ENCODE measurements at places on chromosomes 6 and 20.
A peak's percentile ranks its signal among the peaks of the same experiment; 100 is the strongest.

DNA sequence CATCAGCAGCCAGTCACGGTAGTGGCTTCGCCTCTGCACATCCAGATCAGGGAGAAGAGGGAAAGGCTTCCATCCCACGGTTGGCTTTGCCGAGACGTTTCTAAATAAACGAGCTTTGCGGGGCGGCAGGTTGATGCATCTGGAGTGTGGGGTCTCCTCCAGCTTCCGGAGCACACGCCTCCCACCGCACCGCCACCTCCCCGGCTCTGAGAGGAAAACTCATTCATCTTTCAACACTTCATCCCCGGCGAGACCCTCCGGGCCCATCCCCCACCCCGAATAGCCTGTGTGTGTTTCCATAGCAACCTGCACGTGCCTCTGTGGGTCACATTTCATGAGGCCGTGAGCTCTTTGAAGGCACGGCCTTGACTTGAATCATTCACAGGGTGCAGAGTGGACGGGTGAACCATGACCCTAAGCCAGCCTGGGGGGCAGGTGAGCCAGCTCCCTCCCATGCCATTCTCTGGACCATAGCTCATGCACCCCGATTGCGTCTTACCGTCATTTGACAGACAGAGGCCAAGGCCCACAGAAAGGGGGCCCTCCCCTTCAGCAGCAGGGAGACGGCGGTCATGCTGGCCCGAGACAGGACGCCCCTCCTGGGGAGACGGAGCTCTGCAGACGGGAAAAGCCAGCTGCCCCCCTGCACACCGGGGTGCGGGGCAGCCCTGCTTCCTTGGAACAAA is 16.2 kb upstream of the CHRNA4 start:
- DNase-seq, result no peak

DNA sequence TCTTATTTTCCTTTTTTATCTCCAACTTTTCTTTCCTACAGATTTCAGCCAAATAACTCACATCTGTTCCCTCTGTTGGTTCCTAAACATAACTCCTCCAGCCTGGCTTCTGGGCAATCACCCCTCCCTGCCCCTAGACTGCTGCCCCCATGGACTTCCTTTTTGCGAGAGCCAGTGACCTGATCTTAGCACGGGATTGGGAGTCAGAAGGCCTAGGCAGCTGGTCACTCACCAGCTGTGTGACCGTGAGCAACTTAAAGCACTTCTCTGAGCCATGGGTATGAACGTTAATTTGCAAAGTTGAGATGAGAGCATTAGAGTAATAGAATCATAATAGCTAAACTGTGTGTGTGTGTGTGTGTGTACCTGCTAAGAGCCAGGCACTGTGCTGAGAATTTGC is 4.5 kb upstream of the MMP9 start:
- DNase-seq, result no peak

DNA sequence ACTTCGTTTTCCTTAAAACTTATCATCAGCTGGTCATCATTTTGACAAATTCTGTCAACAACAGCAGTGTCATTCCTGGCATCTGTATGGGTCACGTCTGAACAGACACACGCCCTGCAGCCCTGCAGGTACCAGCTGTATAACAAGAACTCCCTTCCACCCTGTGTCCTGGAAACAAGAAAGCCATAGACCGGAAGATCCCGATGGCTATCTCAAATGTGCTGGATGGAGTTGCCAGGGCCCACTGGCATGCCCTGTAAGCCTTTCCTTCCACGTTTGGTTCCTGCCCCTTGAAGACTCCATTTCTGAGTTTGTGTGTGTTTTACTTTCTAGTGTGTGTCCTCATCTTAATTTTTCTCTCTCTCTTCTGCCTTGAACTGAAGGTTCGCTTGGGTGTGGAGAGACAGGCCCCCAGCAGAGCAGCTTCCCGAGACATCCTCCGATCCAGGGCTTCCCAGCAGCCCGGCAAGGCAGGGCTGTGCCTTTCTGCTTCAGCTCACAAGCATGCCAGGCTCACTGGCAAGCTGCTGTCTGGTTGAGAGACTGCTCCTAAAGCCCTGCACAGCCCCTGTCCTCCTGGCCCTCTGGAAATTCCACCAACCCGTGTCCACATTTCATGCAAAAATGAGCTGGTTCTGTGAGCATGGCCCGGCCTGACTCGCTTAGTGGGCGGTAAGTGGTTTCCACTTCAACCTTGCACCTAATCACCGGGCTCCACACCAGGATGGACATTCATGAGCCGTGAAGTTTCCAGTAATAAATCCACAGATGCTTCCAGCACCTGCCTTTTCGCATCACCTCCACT is 8.7 kb downstream of the GFRA4 start:
- no peak for DNase-seq

GRCh38 chr6:136539967-136540652 is 10.1 kb downstream of the MAP7 start:
- peak; percentile 55 for DNase-seq

- DNase-seq, result no peak
Observed at GRCh38 chr20:20417876-20418676, 50.2 kb downstream of the INSM1 start.

GRCh38 chr20:59182401-59183044 is 18.9 kb downstream of the ZNF831 start:
- DNase-seq, result no peak

DNA sequence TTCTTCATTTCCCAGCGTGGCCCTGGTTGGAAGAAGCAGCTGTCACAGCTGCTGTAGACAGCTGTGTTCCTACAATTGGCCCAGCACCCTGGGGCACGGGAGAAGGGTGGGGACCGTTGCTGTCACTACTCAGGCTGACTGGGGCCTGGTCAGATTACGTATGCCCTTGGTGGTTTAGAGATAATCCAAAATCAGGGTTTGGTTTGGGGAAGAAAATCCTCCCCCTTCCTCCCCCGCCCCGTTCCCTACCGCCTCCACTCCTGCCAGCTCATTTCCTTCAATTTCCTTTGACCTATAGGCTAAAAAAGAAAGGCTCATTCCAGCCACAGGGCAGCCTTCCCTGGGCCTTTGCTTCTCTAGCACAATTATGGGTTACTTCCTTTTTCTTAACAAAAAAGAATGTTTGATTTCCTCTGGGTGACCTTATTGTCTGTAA is 292.7 kb downstream of the ESR1 start:
- peak; percentile 76 for DNase-seq

DNA sequence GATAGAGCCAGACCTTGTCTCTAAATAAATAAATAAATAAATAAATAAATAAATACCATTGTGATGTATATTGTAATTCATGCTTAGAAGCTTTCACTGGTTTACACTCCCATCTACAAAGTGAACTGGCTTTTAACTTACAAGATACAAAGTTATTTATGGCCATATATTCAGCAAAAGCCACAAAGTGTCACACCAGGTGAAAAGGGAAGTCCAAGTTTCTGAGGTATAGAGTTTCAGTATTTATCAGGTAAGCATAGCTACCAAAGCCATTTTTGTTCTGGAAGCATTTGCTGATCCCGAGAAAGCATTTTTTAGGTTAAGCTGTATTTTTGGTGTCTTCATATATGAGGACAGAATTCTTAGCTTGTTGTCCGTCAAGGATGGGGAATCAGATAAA is 22.1 kb upstream of the PKIG start:
- DNase-seq, result no peak

DNA sequence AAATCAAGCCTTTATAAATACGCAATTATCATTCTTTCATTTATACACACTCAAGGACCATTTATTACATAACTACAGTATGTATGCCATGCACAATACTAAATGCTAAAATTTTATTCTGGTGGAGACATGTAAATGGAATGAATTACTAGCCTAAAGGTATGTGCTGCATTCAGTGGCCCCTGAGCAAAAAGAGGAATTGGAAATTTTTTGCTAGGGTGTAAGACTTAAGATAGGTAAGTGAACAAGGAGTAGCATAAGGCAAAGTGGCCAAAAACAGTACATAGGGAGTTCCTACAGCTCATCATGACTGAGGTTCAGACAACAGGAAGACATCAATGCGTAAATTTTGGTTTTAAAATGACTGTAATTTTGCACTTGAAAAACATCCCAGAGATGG is 2.3 kb upstream of the MTFR2 start:
- DNase-seq, result no peak

DNA sequence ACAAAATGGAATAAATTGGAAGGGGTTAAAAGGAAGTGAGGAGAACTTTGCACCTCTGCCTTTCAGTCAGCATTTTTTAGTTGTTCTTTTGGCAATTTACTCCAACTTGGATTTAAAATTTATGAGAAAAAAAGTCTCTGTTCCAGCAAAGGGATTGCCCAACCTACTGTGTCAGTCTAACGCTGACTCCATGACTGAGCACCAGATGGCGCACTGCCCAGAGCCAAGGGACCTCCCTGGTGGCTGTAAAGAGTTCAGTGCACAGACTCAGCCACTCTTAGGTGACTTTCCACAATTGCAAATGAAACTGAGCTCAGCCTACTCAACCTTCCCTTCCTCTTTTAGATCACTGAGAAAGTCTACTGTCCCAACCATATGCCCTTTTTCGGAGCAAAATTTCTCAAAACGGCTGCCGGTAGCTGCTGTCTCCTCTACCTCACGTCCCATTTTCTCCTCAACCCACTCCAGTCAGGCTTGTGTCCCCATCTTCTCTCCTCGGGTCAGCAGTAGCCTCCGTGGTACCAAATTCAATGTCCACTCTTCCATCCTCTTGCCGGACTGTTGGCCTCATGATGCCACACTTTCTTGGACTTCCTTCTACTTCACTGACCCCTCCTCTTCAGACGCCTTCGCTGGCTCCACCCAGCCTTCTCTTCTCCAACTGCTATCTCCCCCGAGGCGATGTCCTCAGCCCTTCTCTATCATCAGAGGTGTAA is 38.7 kb downstream of the GSTA2 start:
- peak; percentile 83 for DNase-seq

DNA sequence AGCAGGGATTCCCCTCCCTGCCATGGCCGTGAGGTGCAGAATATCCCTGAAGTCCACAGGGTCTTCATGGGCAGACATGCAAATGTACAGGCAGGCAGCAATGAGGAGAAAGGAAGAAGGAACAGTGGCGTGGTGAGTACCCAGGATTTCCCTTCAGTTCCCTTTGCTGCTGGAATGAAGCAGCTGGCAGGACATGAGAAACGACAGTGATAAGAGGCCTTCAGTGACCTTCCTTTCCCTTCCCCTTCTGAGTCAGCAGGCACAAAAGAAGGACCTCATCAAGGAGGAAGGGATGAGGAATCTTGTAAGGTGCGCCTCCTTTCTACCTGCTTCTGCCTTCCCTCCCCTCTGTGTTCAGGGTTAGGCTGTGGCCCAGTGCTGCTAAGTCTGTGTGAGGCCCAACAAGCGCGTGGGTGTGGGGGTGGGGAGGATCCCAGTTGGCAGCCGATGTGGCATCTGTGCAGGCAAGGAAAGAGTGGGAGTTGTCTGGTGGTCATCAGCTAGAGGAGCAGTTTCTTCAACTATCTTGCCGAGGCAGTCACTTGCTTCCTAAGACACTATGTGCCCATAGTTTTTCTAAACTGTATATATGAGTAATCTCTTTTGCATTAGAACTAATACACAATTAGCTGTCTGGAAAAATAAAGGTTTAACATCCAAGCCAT is 29.5 kb upstream of the FBXO9 start:
- DNase-seq, result no peak

GRCh38 chr6:87822011-87822410 is 120.0 kb upstream of the AKIRIN2 start:
- DNase-seq, result no peak

GRCh38 chr6:148998704-148999103 is 251.9 kb downstream of the UST start:
- DNase-seq, result peak; percentile 52

- peak; percentile 82 for DNase-seq
Observed at GRCh38 chr6:84065693-84066290, 32.2 kb downstream of the MRAP2 start.

GRCh38 chr6:12008366-12009179 is 3.5 kb upstream of the HIVEP1 start:
- peak; percentile 87 for DNase-seq

- no peak for DNase-seq
Observed at GRCh38 chr20:51513545-51513944, 29.0 kb downstream of the NFATC2 start.

DNA sequence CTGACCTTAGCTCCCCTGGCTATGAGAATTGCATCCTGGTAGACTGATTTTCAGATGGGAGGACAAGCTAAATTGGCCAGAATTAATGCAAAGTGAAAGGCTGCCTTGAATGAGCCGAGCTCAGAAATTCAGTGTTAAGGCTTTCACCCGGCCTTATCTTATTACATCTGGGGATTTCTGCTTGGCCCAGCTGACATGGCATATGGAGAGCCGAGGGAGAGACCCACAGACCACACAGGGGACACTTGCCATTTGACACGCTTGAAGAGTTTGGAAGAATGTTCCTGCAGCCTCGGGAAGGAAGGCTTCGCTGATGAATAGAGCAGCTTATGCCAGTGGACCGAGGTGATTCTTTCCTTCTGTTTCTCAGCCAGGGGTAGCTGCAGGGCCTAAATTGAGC is 9.0 kb downstream of the MOCS3 start:
- DNase-seq, result peak; percentile 78

DNA sequence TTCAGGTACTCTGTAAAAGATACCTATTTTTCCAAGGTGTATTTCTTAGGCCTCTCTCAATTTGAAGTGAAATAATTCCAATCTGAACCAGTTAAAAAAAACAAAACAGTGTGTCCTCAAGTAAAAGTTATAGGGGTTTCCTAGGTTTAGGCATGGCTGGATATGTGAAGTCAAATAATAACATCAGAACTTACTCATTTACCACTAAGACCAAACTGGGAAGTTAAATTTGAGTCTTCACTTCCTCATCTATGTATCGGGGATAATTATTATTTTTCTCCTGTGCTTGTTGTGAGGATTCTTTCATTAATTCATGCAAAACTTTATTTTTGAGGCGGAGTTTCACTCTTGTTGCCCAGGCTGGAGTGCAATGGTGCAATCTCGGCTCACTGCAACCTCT is 86.2 kb upstream of the PTPRK start:
- no peak for DNase-seq

- no peak for DNase-seq
Observed at GRCh38 chr20:44809380-44810060, 826 bp downstream of the RIMS4 start.

GRCh38 chr6:163828038-163828795 is 413.7 kb downstream of the QKI start:
- DNase-seq, result peak; percentile 19

- no peak for DNase-seq
Observed at GRCh38 chr20:40811660-40812414, 122.8 kb upstream of the MAFB start.

Measured in M059J (cell line).